ENCODE measurements at places on chromosomes 12 and 14.
A peak's percentile ranks its signal among the peaks of the same experiment; 100 is the strongest.

GRCh38 chr12:3186546-3187215 is 109.5 kb downstream of the TSPAN9 start:
- no peak for DNase-seq

DNA sequence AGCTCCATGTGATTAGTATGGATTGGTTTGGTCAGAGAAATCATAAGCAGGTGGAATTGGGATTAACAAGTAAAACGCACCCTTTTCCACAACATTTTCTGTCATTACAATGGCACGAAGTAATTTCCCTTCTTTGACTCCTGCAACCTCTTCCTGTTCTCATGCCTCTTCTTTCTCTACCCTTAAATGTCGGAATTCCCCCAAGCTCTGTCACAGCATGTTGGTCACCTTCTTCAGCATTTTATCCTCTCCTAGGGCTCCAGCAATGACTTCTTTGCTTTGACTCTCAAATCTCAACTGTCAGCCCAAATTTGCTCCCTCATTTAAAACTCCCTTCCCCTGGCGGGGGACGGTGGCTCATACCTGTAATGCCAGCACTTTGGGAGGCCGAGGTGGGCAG is 5.3 kb upstream of the GRIP1 start:
- DNase-seq = no peak

- no peak for DNase-seq
Measured at GRCh38 chr12:67759829-67760228, 111.3 kb downstream of the DYRK2 start.

DNA sequence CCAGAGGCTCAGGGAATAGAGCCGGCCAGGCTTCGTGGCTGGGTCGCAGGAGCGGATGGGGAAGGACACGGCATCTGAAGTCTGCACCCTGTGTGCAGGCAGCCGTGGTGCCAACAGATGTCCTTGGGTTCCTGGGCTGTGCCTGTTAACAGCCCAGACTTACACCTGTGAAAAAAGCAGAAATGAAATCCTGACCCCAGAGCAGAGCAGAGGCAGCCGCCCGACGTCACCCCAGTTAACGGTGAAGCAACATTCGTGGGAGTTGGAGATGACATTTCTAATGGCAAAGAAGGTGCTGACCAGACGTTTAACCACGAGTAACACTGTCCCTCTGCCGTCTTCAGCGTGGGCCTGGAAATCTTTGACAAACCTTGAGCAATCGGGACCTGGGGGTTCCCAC is 200.3 kb upstream of the DIO3 start:
- no peak for DNase-seq

GRCh38 chr12:130719263-130719859 is 3.3 kb upstream of the RIMBP2 start:
- no peak for DNase-seq

DNA sequence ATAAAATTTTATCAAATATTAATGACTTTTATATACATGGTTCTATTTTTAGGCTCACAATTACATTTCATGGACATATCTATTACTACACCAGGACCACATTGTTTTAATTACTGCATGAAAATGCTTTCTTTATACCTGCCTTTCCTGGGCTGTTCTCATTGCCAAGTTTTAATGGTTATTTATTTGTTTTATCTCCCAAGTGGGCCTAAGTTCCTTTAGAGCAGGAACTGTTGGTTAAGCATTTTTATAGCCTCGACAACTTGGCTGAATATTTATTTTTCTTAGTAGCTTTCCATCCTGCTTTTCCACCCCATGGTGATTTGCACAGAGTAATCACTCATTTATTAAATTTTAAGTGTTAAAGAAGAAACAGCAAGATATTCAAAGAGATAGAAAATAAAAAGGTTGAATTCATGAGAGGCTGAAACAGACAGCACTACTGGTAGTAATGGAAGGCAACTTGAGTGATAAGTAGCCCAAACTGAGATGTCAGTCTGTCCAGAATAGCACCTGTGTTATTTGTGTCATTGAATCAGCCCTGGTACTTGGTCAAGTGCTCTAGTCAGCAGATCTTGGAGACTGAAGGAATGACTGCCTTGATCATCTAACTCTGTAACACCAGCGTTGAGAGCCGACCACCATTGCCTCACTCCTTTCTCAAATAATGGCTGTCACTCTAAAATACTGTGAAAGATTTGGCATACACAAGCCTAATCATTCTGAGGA is 119.1 kb upstream of the EGLN3 start:
- no peak for DNase-seq

DNA sequence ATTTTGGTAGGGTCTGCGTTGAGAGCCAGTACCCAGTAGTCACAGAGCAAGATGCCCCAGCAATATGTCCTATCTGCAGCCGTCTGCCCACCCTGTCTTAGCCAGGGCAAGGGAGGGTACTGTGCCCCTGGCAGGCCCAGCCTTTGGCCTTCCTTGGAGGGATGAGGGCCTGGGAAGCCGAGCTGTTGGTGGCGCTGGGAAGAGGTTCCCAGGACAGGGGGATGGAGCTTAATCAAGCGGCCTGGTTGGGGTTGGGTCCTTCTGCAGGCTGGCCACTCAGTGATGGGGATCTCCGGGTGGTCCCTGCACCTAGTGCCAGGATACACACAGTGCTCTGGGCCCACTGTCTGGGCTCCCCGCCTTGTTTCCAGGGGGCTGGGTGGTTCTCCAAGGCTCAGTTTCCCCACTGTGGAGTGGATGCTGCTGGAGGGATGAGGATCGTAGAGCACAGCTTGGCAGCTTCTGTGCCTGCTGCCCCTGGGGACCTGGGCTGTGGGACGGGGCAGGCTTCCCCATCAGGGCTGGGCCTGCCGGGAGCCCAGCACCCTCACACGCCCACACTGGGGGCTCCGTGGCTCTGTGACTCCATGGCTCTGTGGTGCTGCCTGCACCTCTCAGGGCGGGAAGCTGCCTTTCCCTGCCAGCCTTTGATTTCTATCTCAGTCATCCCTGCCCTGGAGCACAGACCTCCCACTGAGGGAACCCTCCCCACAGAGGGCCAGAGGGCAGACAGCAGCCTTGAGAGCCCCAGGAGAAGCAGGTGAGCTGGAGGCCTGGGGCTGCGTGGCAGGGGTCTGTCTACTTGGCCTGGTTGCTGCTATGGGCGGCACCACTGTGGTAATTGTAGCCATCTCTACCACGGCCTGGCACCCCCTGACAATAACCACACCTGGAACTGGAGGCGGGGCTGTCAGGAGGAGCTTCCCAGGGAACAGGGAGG is 357.0 kb downstream of the TMEM121 start:
- DNase-seq = peak; percentile 75

GRCh38 chr12:93059925-93060665 is 131.0 kb upstream of the EEA1 start:
- DNase-seq = no peak

GRCh38 chr14:37708481-37708880 is 113.1 kb downstream of the TTC6 start:
- no peak for DNase-seq

- no peak for DNase-seq
Measured at GRCh38 chr12:89918172-89918846, 209.7 kb upstream of the ATP2B1 start.
